ENCODE measurements at places on chromosomes 3 and 15. TPM values are rescaled to one million over a fixed set of nuclear protein-coding genes. Genes with fewer than 3 reads are reported as not detected.

GRCh38 chr15:79198461-79198860, 84.1 kb upstream of the ANKRD34C start:
- no peak for DNase-seq

DNA sequence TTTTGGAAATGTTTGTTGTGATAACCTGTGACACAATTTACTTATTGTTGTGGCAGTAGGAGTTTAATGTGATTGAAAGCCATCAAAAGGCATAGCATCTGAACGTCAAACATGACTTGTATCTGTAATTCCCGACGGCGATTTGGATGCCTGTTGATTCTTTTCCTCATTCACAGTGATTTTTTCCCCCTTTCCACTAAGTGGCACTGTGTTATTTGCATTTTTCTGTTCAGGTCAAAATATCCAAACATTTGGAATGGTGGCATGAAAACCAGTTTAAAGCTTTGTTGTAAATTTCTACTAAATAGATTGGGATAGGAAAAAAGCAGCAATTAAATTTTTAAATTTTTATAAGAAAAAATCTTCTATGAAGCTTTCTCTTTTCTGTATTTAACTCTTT, 259.9 kb upstream of the KCNH8 start:
- DNase-seq = no peak

GRCh38 chr15:70029297-70029701, 68.4 kb downstream of the TLE3 start:
- no peak for DNase-seq

The GOLGA6A gene
- polyA plus RNA-seq = not detected

- DNase-seq = no peak
Measured at GRCh38 chr3:156273111-156273694, 152.8 kb downstream of the KCNAB1 start.

The SHF gene
- polyA plus RNA-seq = 14.1 TPM

DNA sequence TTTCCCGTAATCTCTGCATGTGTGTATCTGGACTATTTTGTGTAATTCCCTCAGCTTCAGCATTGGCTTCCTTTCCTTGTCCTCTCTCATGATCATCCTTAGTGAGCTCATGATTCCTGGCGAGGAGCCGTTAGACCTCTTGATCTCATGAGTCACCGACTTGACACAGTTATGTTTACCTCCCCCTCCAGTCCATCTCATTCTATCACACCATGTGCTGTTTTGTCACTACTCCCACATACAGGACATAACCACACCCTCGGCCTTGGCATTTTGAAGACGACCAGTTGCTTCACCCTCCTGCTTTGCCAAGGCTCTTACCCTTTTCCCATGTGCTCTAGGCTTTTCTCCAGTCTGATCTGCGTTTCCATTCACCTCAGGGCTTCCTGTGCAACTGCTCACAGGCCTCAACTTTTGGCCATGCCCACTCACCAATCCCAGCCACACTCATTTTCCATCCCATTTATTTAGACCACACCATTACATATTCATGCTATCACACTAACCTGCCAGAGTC, 41.5 kb downstream of the CP start:
- DNase-seq = peak; percentile 12

DNA sequence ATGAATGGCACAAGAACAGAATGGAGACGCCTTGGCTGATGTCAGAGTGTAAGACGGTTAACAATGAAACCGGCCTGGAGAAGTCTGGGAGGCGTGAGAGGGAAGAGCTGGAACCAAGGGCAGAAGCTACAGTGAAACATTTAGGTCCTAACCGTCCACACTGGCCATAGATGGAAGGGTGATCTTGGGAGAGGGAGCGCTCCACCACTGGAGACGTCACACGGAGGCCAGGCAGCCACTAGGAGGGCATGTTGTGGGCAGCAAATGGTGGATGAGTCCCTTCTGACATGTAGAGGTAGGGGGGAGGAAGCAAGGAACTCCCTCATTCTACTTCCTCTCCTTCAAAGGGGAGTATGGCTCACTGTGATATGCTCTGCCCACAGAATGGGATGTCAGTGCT, 23.8 kb downstream of the FEM1B start:
- no peak for DNase-seq

The EID1 gene
- polyA plus RNA-seq = 389 TPM

DNA sequence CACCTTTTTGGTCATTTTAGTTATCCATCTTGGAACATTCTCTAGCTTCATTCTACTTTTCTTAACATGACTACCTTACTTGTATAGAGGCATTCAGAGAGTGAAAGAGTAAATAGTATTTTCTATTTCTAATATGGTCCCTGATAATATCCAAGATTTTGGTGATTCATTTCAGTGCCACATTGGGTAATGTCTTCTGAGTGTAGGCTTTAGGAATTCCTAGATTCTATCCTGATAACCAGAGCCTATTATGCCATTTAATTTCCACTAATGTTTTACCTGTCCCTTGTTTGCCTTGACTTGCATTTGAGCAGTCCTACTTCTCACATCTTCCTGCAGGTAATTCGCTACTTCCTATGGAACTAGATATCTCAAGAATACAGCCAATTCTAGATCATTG, 21.8 kb downstream of the ADGRG7 start:
- DNase-seq = no peak

The SLC25A20 gene
- 21.4 TPM for polyA plus RNA-seq

GRCh38 chr15:75349851-75350588, 3.2 kb downstream of the NEIL1 start:
- no peak for DNase-seq

DNA sequence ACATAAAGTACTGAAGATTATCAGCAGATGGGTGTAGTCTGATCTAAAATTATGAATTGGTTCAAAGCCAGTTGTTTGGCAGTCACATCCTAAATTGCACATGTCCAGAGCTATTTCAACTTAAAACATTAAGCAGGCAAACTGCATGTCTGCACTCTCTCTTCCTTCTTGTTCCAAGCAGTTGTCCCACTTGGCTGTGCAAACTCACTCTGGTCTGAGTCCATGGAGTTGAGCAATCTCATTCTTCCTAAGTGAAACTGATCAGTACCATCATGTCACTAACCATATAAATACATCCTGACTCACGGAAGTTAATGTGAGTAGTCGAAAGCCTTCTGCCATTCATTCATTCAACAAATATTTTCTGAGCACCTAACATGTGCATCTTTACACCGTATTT, 353.0 kb downstream of the ROBO1 start:
- no peak for DNase-seq

- no peak for DNase-seq
Measured at GRCh38 chr15:45225506-45226273, 26.3 kb upstream of the SLC28A2 start.

DNA sequence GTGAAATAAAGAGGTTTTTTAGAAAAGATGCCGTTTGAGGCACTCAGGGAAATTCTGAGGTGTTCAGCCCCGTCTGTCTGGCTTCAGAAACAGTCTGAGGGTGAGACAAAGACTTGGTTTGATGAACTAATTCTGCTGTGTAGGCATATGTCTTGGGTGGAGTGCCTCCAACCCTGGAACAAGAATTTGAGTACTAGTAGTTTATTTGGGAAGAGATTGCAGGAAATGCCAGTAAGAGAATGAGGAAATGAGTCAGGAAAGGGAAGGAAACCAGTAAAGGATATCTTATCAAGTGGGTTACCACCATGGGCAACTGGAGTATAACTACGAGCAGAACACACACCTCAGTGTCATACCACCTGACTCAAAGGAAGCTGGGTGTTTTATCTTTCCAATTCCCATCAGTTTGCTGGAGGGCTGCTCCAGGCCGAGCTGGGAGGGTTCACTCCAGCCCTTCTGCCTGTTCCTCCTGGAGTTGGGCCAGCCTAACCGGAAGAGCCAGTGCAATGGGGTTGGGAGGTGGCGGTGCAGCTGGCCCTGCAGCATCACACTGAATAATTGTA, 75.3 kb downstream of the TGFBR2 start:
- DNase-seq = no peak

The STARD9 gene
- polyA plus RNA-seq = 7.7 TPM

GRCh38 chr3:41893977-41894376, 67.9 kb downstream of the ULK4 start:
- peak; percentile 31 for DNase-seq

- no peak for DNase-seq
Measured at GRCh38 chr3:20574746-20575145, 388.7 kb upstream of the SGO1 start.

The MLF1 gene
- polyA plus RNA-seq = 63.7 TPM

GRCh38 chr3:81468391-81468790, 293.1 kb downstream of the GBE1 start:
- no peak for DNase-seq

- DNase-seq = no peak
Measured at GRCh38 chr3:147195887-147196286, 210.5 kb downstream of the ZIC4 start.

- DNase-seq = no peak
Measured at GRCh38 chr15:58546635-58547627, 115.1 kb downstream of the LIPC start.

The BCHE gene
- polyA plus RNA-seq = 10.7 TPM

DNA sequence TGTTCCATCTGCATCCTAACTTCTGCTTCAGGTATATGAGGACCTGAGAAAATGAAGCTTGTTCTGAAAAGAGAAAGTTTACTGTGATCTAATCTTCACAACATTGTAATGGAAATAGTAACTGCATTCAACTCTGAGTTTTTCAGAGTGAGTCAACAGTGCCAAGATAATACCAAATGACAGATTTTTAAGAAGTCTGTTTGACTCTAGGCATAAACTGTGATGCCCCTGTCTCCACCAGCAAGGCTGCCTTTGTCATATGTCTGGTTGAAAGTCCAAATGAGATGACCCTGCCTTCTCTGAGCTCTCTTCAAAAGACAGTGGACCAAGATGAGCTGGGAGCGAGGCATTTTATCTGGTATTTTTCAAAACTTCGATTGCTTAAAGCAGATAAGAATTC, 44.8 kb upstream of the B3GNT5 start:
- no peak for DNase-seq

- no peak for DNase-seq
Measured at GRCh38 chr15:94080989-94081605, 150.3 kb upstream of the MCTP2 start.

DNA sequence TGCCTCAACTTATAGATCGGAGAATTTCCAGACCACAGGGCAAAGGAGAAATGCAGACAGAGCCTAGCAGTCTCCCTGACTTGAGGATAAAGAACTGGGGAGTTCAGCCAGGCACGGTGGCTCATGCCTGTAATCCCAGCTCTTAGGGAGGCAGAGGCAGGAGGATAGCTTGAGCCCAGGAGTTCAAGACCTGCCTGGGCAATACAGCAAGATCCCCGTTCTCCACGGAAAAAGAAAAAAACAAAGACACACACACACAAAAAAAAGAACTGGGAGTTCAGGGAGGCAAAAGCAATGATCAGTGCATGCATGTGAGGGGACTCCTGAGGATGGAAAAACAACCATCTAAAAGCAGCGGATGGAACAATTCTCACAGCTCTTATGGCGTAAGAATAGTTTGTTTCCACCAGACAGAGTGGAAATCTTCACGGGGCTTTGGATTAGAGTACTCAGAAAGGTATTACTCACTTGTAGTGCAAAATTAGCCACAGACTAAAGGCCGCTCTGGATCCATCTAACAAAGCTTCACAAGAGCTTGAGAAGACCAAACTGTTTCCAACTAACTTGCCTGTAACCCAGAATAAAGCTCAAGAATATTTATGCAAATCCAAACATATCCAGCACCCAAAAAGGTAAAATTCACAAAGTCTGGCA, 16.3 kb downstream of the SEC11A start:
- no peak for DNase-seq

DNA sequence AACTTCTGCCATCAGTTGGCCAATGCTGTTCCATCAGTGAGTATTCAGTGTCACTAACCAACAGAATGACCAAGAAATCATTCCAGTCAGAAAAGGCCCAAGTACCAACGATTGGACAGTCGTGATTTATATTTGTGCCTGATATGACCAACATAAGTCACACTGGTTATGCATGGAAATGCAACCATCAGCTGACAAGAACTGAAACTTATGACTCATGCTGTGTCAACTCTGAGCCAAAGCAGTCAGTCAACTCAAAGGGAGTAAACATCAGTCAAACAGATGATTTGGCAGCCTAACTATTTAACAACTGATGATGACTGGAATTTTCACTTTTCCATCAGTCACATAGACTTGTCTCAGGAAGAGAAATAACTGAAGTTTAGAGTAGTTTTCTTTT, 142.4 kb downstream of the ANXA2 start:
- no peak for DNase-seq

The ISLR2 gene
- 0.97 TPM for polyA plus RNA-seq

DNA sequence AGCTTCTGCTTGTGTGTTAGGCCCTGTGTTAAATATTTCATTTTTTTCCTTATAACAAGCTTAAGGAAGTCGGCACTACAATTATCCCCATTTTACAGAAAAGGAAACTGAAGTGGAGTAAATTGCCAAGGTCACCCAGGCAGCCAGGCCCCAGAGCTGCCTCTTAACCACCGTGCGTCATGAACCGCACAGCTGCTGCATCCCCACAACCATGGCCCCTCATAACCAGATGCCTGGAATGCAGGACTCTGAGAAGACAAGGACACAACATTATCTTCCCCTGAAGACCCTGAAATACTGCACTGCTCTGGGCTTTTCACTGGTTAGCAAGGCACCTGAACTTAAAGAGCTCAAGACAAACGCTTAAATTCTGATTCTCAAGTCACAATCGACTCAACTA, 14.6 kb downstream of the LRIG1 start:
- DNase-seq = no peak

The ZMYND10 gene
- polyA plus RNA-seq = 3.4 TPM

DNA sequence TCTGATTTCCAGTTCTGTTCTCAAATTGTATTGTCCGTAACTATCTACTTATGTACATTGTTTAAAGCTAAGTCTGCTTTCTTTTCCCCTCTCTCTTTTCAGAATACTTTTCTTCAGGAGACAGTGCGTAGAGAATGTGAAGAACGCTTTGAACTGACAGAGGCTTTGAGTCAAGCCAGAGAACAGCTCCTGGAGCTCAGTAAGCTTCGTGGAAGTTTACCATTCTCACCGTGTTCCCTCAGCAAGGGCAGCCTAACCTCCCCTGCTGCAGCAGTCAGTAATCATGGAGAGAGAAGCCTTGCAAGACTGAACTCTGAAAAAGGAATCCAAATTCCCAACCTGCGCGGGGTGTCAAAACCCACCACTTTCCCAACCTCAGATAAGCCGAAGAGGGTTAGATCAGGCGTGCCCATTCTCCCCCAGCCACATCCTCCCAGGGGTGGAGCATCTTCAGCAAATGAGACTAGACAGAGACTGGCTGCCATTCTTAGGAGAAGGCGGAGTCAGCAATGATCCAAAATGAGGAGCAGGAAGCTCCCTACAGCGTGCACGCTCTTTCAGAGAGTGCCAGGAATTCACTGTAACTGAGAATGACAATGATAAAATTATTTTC, 114.6 kb downstream of the CCNL1 start:
- DNase-seq = no peak

- peak; percentile 41 for DNase-seq
Measured at GRCh38 chr15:76935620-76936019, 4.1 kb downstream of the RCN2 start.

DNA sequence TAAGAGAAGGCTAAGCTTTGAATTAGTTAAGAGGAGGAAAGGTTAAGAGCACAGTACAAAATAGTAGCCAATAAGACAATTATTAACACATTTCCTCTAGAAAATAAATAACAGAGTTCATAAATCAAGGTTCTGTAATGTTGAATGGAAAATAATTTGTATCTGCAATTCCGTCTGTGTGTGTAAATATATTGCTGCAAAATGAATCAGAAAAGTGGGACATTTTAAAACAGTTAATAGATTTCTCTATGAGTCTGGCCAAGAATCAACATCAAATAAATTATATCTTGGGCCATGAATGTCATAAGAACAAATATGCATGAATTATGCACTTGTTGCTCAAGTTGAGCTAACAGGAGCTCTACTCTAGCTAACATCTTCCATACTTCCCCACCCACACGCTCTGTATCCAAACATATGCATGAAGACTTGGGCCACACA, 14.2 kb upstream of the SUCNR1 start:
- DNase-seq = no peak

The ADAMTS17 gene
- polyA plus RNA-seq = 2.5 TPM

GRCh38 chr3:14725013-14725412, 50.1 kb downstream of the C3orf20 start:
- DNase-seq = peak; percentile 17

The CCNB2 gene
- 42.3 TPM for polyA plus RNA-seq
